Smooth muscle cell of the brain vasculature (primary cell): ENCODE measurements at places on chromosomes 3 and 15.

- no peak for DNase-seq
Observed at GRCh38 chr3:28947061-28947460, 333.8 kb upstream of the RBMS3 start.

DNA sequence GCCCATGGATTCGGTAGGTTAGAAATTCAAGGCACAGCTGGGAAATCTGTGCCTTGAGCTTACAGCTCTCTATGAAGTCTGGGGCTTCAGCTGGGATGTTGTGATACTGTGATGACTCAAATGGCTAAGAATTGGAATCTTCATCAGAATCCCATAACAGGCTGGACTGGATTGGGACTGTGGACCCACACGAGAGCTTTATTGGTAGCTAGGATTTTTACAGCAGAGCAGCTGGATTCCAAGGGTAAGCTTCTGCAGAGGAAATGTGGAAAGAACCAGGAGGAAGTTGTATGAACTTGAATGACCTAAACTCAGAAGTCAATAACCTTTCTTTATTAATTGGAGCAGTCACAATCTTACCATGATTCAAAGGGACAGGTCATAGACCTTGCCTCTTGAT lies 1187.1 kb downstream of the ROBO1 start:
- no peak for DNase-seq

- peak; percentile 87 for DNase-seq
Observed at GRCh38 chr3:185656321-185656840, 70.3 kb downstream of the SENP2 start.

DNA sequence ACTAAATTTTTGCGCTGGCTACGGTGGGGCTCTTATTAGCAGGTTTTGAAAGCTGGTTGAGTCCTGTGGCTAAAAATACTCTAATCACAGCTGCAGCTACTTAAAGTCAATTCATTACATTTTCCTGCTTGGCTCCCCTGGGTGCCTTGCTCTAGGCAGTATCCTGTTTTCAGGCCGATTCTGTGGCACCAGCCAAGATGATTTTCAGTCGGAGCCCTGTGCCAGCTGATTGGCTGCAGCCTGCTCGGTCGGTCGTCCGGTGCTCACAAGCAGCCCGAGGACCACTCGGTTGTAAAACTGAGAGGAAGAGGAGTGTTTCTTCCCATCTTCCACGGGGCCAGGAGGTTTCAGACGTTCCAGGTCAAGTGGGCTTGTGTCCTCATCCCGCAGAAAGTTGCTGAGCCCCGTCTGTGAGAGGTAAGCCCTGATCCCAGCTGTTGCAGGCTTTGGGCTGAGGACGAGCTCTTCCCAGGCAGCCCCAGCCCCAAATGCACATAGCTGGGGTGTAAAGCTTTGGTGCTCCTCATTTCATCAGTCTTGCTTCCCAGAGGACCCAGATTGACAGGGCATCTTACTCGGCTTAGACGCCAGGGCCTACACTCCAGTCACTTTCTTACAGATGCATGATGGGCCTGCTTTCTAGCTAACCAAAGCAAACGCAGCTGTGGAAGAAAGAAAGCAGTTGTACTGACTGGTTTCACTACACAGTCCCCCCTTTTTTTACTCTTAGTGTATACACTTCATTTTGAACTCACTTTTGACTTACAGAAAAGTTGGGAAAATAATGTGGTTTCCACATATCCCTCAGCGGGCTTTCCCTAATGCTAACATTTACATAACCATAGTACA lies 15.9 kb downstream of the LYSMD4 start:
- DNase-seq = no peak
